ENCODE measurements at places on chromosomes 1 and 21.

- no peak for DNase-seq
Observed at GRCh38 chr1:42152119-42152518, 1.1 kb upstream of the GUCA2B start.

DNA sequence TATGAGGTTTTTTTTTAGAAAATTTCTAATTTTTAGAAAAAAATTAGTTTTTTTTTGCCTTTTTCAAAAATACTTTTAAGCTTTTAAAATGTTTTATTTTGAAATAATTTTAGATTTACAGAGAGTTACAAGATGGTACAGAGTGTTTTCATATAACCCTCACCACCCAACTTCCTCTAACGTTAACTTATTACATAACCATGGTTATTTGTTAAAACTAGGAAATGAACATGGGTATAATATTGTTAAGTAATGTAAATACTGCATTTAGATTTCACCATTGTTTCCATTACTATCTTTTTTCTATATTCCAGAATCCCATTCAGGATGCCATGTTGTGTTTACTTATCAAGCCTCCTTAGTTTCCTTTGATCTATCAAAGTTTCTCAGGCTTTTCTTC lies 45.2 kb upstream of the ST6GALNAC3 start:
- DNase-seq, result no peak

- no peak for DNase-seq
Observed at GRCh38 chr1:60262701-60263100, 189.1 kb upstream of the C1orf87 start.

- DNase-seq, result no peak
Observed at GRCh38 chr21:44991538-44992483, 52.0 kb downstream of the SLX9 start.

- DNase-seq, result no peak
Observed at GRCh38 chr1:22057861-22058260, 5.4 kb downstream of the CDC42 start.

- no peak for DNase-seq
Observed at GRCh38 chr1:76129731-76130130, 55.2 kb downstream of the ST6GALNAC3 start.

GRCh38 chr1:200916681-200917080 lies 22.0 kb downstream of the INAVA start:
- no peak for DNase-seq

DNA sequence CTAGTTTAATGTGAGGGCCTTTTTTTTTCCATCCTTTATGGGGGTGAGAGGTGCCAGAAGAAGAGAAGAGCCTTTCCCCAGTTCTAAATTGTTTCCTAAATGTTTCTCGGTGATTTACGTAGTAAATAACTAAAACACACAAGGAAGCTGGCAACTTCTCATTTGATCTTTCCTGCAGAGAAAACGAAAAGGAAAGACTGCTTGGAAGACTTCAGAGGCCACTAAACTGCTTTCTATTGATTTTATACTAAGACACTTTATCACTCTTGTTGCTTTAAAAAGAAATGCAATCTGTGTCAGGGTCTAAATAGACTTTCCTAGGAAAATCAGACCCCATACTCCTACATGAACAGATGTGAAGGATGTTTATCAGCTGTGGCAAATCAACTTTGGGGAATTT lies 52.1 kb upstream of the KAZN start:
- no peak for DNase-seq

- DNase-seq, result no peak
Observed at GRCh38 chr1:231705806-231706760, 79.5 kb downstream of the DISC1 start.

GRCh38 chr1:41462680-41463004 lies 21.8 kb downstream of the EDN2 start:
- no peak for DNase-seq

DNA sequence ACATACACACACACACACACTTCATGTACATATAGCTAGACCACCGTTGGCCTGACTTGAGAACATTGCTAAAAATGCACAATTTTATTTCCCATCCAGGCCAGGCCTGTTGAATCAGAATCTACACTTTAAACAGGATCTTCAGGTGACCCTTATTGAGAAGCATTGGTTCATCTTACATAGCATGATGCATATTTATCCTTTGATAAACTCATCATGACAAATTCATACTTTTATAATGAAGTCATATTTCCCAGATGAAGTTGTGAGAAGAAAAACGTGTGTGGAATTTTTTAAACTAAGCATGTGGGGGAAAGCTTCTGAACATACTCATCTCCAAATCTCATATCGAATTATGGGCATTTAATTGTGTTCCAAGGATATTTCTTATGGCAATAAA lies 877.7 kb downstream of the MRPL39 start:
- no peak for DNase-seq

- peak; percentile 79 for DNase-seq
Observed at GRCh38 chr1:205430696-205431305, 8.9 kb upstream of the LEMD1 start.

DNA sequence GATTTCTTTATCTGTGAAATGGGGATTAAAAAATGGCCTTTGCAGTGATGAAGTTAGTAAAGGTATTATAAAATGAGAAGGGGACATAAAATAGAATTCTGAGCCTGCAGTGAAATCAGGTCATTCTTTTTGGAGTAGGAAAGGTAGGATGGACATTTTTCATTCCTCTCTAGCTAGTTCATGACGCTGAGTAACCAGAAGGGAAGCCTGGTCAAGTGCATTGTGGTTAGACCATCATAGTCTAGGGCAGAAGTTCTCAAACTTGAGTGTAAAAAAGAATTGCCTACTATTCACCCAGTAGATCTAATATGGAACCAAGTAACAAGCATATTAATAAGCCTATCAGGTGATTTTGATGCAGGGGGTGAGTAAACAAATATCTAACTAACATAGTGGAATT lies 50.8 kb downstream of the TGFB2 start:
- no peak for DNase-seq

GRCh38 chr1:58809325-58810010 lies 25.6 kb upstream of the JUN start:
- no peak for DNase-seq

DNA sequence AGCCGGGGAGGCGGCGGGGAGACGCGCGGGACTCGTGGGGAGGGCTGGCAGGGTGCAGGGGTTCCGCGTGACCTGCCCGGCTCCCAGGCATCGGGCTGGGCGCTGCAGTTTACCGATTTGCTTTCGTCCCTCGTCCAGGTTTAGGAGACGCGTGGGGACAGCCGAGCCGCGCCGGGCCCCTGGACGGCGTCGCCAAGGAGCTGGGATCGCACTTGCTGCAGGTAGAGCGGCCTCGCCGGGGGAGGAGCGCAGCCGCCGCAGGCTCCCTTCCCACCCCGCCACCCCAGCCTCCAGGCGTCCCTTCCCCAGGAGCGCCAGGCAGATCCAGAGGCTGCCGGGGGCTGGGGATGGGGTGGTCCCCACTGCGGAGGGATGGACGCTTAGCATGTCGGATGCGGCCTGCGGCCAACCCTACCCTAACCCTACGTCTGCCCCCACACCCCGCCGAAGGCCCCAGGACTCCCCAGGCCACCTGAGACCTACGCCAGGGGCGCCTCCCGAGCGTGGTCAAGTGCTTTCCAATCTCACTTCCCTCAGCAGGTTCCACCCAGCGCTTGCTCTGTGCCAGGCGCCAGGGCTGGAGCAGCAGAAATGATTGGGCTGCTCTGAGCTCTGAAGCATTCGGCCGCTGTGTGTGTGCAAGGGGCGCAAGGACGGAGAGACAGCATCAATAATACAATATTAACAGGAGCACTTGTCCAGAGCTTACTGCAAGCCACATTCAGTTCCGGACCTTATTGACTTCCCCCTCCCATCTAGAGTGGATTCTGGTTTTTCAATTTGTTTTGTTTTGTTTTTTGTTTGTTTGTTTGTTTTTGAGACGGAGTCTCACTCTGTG lies 10.3 kb downstream of the SIM2 start:
- peak; percentile 34 for DNase-seq

GRCh38 chr1:86778569-86779239 lies 74.3 kb downstream of the SH3GLB1 start:
- DNase-seq, result no peak

DNA sequence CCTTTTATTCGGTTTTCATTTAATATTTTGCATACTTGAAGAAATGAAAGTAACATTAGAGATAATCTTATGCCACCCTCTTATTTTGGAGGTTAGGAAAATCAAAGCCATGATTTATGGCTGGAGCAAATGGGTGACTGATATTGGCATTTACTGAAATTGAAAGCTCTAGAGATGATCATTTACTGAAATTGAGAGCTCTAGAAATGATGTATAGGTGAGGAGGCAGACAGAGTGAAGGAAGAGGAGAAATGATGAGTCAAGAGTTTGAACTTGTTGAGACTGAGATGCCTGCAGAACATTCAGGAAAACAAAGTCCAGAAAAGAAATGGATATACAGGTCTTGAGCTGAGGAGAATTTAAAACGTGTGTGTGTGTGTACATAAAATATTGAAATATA lies 217.6 kb downstream of the LTN1 start:
- no peak for DNase-seq

- no peak for DNase-seq
Observed at GRCh38 chr1:231016966-231017365, 23.1 kb downstream of the FAM89A start.

GRCh38 chr1:45516465-45516864 lies 5.2 kb downstream of the PRDX1 start:
- no peak for DNase-seq

GRCh38 chr1:201253906-201254624 lies 29.2 kb upstream of the PKP1 start:
- DNase-seq, result no peak

GRCh38 chr1:19569786-19570185 lies 74.3 kb upstream of the NBL1 start:
- DNase-seq, result no peak

GRCh38 chr1:207454046-207454964 lies at the start of gene CR2:
CR2 (plus strand) TSS chr1:207454328; CDS start chr1:207454419, 91 bp downstream.
- DNase-seq, result no peak

DNA sequence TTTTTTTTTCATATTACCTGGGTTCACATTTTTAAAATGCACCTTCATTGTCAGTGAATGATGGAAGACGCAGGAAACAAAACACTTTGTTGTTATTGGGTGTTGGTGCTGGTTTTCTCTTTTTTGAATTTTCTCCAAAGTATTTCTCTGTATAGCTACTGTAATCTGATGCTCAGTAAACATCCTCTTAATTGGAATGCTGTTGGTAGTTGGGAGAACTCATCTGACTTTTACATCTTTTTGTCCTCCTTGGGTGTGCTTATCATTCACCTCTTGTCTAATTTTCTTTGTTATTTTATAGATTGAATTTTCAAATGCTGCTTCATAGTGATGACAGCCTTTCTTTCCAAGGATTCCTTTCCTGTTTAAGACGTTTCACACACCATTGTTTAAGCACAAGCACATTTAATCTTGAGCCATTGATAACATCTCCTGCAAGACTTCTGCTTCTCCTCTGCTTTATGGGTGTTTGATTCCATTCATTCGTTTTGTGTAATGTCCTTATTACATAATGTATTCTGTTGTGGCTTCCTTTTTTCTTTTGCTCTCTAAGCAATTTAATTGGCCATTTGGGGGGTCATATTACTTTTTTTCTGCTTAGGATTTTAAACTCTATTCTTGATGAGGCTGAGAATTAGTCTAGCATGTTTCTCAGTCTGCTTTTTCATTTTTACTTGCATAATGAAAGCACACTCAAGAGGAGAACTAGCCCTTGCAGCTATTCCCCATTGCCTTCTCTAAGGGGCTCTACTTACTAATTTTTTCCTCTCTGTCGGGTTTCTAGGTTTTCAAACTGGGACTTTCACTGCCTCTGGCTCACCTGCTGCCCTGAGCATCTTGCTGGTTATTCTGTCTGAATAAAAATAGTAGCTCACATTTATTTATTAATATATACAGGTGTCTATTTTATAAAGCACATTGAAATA lies 42.0 kb upstream of the CD34 start:
- no peak for DNase-seq

DNA sequence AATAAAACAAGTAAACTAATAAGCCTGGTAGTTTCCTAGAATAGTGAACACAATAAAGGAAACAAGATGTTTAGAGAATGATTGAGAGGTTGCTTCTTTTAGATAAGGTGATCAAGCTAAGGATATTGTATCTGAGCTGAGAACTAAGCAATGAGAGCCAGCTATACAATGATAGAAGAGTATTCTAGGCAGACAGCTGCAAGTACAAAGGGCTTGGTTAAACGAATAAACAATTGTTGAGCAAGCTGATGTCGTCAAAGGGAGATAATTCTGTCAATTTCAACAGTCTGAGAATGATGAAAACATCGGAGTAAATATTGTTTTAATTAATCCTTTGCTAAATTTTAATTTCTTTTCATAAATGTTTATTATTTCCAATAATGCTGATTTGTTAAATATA lies 5.5 kb upstream of the FH start:
- DNase-seq, result no peak

- DNase-seq, result no peak
Observed at GRCh38 chr1:14855801-14856200, 257.3 kb downstream of the KAZN start.

- DNase-seq, result no peak
Observed at GRCh38 chr1:187862506-187862905, 1033.8 kb downstream of the PLA2G4A start.

DNA sequence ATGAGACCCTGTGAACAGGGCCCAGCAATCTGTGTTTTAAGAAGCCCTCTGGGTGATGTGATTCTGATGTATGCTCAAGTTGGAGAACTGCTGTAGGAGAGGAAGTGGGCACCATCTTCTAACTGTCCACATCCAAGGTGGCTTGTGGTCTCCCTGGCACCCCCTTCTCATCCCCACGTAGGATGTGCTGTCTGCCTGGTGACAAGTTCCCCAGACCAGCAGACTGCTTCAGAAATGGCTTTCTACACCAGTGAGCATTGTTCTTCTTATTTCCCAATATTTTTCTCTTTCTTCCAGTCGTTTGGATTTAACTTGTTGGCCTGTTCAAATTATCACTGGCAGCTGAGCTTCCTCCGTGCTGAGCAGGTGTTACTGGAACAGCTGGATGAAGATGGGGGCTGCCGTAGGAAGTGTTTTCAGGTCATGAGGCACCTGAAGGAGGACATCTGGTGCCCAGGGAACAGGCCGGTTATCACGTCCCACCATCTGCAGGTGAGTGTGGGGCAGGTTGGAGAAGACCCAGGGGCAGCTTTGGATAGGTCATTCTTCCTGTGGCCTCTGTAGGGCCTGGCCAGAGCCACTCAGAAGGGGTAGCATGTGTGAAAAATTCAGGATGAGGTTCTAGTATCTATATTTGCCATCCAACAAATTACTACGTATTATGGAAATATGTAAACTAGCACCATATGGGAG lies 16.8 kb downstream of the MAB21L3 start:
- DNase-seq, result no peak

- DNase-seq, result no peak
Observed at GRCh38 chr1:154741327-154741726, 128.8 kb downstream of the KCNN3 start.

- DNase-seq, result no peak
Observed at GRCh38 chr21:33948951-33949444, 33.4 kb upstream of the ATP5PO start.
